Prostate gland (tissue), 2 donors: ENCODE measurements at places on chromosomes 1 and 21. TPM values are rescaled to one million over a fixed set of nuclear protein-coding genes. Genes with fewer than 3 reads are reported as not detected.

DNA sequence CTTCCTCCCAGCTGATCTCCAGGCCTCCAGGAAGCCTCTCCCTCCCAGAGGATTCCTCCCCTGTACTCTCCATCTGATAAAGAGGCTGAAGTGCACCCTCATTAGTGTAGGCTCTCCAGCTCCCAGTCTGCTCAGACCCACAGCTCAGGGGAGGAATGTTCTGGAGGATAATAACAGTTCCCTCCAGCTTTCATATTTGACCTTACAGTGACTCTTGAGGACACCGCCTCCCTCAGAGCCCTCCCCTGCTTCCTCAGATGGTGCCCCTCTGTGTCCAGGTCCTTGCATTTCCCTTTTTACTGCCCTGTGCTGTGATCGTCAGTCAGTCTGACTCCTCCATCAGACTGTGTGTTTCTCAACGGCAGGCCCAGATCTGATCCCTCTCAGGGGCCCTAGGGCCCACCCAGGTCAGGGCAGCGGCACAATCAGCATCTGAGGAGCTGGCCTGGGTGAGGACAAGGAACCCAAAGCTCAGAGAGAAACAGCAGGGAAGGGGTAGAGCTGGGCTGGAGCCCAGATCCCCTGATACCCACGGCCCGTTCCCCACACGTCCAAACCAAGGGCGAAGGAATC is 1.1 kb upstream of the SHISAL2A start:
- DNase-seq: no peak

DNA sequence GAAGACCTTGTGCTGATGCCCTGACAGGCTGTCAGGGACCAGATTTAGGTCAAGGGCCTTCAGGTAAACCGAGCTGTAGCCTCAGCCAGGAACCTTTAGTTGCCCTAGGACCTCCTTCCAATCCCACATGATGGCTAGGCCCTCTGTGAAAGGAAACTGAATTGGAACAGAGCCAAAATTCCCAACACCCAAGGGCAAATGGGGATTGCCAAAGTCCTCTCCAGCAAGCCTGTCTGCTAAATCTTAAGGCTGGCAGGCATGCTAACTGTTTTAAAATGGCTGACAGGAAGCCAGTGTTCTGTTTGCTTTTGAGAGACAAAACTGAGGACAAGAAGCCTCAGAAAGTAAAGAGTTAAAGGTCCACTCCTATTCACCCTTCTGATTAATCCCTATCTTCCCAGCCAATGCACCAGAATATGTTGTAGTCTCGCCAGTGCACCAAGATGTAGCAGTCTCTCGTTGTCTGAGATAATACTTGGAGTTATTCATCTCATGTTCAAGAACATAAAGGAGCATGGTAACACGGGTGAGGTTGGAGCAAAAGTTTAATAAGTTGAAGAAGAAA is 35.1 kb downstream of the MSTO1 start:
- DNase-seq: no peak

The FAM163A gene
- not detected for total RNA-seq

- DNase-seq: no peak
Observed at GRCh38 chr1:12620488-12620865, 2.5 kb upstream of the DHRS3 start.

The IGSF9 gene
- total RNA-seq: 17.3 TPM

DNA sequence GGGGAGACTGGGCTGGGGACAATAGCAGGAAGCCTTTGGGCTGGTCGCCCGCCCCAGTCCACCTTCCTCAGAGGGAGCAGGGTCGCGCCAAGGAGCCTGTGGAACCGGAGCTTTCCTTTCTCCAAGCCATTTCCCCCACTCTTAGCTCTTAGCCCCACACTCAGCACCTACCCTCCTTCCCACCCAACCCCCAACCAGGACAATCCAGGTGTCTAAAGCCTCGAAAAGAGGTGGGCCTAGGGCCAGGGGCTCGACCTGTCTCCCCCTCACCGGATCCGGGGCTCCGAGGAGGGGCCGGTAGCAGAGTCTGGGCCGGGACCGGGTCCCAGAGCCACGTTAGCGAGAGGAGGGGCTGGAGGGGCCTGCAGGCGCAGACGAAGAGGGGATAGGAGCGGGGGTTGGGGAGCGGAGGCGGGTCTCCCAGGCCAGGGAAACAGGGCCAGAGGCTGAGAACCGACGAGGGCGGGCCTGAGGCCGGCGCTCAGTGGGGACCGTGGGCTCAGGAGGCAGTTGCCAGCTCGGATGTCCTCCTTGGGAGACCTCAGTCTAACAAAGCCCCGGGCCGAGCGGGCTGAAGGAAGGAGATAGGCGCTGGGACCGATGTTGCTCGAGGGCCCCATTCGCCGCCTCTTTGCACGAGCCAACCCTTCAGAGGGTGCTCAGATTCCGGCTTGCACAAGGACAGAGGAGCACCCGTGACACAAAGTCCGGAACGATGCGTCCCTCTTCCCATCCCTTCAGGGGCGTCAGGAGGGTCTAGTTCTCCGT is 943 bp downstream of the SEMA6C start:
- no peak for DNase-seq

GRCh38 chr1:3642919-3643675 is 6.8 kb downstream of the WRAP73 start:
- no peak for DNase-seq

The PODN gene
- total RNA-seq: 92.7 TPM

GRCh38 chr1:39509360-39510009 is 18.0 kb downstream of the BMP8A start:
- no peak for DNase-seq

DNA sequence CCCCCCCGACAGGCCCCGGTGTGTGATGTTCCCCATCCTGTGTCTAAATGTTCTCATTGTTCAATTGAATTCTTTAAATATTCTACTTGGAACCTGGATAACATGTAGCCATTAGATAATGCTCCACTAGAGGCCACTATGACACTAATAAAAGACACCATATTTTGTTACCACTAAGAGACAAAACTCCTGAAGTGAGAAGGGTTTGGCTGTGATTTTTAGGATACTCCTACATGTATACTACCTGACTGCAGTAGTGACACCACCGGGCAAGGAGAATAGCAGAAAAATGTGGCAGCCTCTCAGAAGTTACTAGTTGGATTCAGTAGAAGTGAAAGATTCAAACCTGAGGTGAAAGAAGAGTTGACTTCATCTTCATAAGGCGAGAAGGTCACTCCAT is 36.0 kb downstream of the F5 start:
- DNase-seq: no peak

The TRIM62 gene
- total RNA-seq: 18.1 TPM

The RHBDL2 gene
- 3.5 TPM for total RNA-seq

DNA sequence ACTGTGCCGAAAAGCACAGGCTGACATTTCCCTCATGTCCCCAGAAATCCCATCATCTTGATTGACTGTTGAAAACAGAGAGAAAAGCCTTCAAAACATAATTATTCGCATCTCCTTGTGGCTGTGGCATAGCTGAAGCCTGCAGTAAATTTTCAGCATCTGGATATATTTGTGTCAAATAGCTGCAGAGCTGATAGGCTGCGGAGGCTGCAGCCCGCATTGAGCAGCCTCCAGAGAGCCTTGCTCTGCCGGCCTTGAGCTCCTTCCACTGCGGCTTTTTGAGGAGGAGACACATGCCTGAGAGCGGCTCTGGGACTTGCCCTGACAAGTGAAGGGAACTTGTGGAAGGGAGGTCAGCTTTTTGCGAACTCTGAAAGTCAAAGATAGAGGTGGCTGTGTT is 144.7 kb downstream of the RYR2 start:
- no peak for DNase-seq

DNA sequence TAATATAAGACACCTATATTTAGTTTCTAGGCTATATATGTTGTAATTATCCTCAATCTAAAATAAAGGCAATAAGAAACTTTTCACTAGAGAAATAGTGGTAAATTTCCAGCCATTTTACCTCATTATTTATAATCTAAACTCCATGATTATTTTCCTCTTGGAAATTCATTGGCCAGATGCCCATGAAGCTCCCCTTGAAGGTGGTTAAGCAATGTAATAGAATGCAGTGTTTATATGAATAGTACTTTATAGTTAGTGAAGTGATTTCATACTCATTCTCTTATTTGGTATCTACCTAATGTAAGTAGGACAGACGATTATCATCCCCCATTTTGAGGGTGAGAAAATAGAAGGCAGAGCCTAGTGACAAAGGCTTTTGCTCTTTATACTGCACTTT is 26.5 kb downstream of the NFYC start:
- DNase-seq: no peak

- no peak for DNase-seq
Observed at GRCh38 chr1:217781056-217781455, 149.9 kb downstream of the SPATA17 start.

GRCh38 chr1:83787246-83787998 is 211.5 kb downstream of the TTLL7 start:
- DNase-seq: no peak

DNA sequence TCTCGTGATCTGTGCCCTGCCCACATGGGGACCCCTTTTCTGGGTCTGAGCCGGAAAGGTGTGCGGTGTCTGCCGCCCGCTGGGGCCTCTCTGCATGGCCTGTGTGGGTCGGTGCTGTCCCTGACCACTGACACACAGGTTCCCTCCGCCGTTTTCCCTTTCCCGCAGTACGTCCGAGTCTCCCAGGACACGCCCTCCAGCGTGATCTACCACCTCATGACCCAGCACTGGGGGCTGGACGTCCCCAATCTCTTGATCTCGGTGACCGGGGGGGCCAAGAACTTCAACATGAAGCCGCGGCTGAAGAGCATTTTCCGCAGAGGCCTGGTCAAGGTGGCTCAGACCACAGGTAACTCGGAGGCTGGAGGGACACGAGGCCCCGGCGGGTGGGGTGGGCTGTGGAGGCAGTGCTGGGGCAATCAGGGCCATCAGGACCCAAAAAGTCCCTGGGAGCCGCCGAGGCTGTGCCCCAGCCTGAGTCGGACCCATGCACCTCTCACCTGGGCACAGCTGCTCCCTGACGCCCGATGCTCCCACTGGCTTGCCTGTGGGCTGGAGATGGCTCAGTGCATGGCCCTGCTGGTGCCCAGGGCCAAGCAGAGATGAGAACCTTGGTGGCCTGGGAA is 13.3 kb downstream of the TRPM2 start:
- DNase-seq: no peak

DNA sequence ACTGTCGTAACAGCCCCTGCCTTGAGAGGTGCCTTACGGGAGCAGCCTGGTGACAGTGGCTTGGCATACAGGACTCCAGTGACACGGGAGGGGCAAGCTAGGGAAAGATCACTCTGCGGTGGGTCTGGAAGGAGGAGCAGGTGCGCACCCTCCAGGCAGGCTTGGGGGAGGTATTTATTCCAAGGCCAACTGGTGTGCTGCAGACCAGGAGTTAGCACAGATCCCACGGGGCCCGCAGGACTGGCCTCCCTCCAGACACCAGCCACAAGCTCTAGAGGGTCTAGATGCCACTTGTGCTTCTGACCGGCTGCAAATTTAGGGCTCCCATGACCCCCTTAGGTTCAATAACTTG is 22.1 kb downstream of the PSEN2 start:
- no peak for DNase-seq

GRCh38 chr1:14600405-14601112 is 2.1 kb downstream of the KAZN start:
- no peak for DNase-seq

The TPTE gene
- not detected for total RNA-seq

- no peak for DNase-seq
Observed at GRCh38 chr1:17416389-17416788, 23.1 kb downstream of the RCC2 start.

The TINAGL1 gene
- 103 TPM for total RNA-seq
